ENCODE measurements at places on chromosomes 1 and 21.

DNA sequence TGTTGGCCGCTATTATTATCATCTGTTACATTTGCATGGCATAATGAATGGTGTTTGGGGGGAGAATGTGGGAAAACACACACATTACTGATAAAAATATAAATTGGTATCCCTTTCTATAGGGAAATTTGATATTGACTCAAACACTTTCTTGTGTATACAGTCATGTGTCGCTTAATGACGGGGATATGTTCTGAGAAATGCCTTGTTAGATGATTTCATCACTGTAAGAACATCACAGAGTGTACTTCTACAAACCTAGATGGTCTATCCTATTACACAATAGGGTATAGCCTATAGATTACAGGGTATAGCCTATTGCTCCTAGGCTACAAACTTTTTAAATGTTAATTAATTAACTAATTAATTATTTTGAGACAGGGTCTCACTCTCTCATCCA lies 67.2 kb upstream of the B3GALNT2 start:
- no peak for DNase-seq

- no peak for DNase-seq
These were observed 12.4 kb downstream of the MX2 start for GRCh38 chr21:41374177-41374712.

GRCh38 chr21:43750339-43751033 lies 25.6 kb downstream of the CSTB start:
- no peak for DNase-seq

GRCh38 chr1:57325536-57325935 lies 98.3 kb downstream of the DAB1 start:
- DNase-seq = no peak
